ENCODE measurements at places on chromosomes 3 and 15.

DNA sequence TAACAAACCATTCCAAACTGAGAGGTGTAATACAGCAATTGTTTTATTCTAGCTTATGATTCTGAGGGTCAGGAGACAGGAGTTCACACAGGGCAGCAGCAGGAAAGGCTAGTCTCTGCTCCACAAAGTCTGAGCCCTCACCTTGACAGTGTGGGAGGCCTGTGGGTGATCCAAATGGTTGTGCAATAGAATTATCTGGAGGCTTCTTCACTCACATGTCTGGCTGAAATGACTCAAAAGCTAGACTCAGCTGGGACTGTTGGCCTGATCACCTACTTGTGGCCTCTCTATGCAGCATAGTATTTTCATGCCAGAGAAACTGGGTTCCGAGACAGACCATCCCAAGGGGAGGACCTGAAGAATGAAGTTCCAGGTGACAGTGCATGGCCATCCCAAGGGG lies 233.9 kb upstream of the UBE2E2 start:
- DNase-seq, result no peak

DNA sequence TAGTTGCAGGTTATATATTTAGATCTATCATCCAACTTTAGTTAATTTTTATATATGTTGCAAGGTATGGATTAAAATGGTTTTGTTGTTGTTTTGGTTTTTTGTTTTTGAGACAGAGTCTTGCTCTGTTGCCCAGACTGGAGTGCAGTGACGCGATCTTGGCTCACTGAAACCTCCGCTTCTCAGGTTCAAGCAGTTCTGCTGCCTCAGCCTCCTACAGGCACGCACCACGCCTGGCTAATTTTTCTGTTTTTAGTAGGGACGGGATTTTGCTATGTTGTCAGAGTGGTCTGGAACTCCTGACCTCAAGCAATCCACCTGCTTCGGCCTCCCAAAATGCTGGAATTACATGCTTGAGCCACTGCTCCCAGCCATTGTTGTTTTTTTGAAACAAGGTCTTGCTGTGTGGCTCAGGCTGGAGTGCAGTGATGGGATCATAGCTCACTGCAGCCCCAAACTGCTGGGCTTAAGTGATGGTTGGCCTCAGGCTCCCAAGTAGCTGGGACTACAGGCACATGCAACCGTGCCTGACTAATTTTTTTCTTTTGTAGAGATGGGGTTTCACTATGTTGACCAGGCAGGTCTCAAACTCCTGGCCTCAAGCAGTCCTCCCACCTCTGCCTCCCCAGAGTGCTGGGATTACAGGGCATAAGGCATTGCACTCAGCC lies 92.0 kb downstream of the ZNF609 start:
- DNase-seq, result no peak

- no peak for DNase-seq
Measured at GRCh38 chr3:167783781-167784180, 48.3 kb downstream of the SERPINI1 start.

DNA sequence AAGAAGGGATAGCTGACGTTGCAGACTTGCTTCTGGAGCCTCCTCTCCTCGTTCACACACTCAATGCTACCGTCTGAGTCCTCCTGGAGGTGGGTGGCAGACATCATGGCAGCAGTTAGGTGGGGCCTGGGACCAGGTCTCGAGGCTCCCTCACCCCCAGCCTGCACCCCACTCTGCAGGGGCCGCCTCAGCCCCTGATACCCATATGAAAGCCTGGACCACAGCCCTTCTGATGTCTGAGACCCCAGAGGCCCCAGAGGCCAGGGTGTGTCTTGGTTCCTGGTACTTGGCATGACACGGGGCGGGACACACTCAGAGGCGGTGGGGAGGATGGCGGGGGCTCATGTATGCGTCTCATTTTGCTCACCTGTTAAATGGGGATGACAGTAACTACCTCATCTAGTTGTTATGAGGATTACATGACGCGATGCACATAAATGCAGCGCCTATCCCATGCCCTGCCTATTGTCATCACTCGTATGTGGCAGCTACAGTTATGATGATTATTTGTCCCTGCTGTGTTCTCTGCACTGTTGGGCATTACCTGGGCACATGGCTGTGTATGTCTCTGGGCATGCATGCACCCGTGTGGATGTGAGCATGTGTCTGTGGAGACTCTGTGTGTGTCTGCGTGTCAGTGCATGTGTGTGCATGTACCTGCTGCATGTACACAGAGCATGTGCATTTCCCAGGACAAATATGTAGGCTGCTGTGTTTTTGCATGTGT lies 39.9 kb downstream of the FEM1B start:
- DNase-seq, result no peak

GRCh38 chr3:13021141-13022114 lies 51.8 kb downstream of the IQSEC1 start:
- no peak for DNase-seq

- no peak for DNase-seq
Measured at GRCh38 chr3:33115024-33115768, 1.4 kb downstream of the CRTAP start.

DNA sequence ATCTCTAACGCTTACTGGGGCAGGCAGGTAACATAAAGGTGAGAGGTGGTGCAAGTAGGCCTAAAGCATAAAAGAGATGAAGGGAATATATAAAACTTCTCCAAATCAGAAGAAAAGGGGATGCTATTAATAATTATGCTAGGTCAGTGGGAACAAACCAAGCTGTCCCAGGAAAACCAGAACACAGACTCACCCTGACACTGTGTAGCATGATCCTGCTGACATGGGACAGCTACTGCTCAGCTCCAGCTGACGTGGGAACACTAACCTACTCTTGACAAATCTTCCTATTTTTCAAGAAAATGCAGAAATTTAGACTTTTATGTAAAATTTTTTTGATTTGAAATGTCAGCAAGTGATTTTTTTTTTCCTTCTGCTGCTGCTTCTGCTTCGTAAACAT lies 203.5 kb downstream of the KCNMB2 start:
- DNase-seq, result no peak

DNA sequence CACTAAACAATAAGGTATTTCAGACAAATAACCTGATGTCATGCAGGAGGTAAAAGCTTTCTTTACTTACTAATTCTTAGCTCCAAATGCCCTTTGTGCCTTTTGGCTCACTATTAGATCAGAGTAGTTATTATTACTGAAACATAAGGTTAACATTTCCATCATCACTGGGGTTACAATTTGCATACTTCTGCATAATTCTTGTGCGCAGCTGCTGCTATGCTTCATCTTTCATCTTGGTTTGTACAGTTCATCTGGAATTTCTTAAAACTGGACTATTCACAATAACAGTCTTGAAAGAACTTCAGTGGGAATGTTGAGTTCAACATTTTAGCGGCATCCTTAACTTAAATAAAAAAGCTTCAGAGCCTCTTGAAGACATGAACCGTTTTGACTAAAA lies 383.2 kb upstream of the ADAMTS9 start:
- no peak for DNase-seq

- peak; percentile 34 for DNase-seq
Measured at GRCh38 chr3:129605203-129605921, 1.1 kb downstream of the PLXND1 start.

DNA sequence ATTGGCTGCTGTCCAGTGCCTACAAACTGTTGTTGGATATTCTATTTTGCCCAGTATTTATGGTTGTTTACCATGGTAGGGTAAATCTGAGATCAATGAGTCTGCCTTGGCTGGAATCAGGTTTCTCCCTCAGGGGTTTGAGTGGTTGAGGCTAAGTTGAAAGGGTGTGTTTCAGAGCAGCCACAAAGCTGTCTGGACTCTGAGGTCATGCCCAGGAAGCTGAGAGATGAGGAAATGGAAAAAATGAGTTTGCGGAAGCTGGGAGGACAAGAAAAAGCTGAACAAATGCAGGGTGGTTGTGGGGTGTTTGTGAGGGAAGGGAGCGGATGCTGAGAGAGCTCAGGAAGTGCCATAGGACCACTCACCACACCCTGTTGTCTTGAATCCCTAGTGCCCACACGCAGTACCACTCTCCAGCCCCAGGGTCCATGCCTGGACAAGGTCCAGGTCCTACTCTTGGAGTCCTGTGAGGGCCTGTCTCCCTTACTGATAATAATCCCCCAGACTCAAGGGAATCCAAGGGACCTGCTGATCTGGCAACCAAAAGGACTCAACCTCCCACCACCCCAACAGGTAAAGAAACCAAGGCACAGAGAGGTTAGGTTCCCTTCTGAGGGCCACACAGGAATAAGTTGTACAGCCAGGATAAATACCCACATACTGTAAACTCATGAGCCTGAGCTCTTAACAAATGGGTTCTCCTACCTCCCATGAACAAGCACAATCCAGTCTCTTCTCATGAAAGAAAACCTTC lies 81.6 kb downstream of the PPCDC start:
- DNase-seq, result no peak
